ENCODE measurements at places on chromosomes 11 and 22.

DNA sequence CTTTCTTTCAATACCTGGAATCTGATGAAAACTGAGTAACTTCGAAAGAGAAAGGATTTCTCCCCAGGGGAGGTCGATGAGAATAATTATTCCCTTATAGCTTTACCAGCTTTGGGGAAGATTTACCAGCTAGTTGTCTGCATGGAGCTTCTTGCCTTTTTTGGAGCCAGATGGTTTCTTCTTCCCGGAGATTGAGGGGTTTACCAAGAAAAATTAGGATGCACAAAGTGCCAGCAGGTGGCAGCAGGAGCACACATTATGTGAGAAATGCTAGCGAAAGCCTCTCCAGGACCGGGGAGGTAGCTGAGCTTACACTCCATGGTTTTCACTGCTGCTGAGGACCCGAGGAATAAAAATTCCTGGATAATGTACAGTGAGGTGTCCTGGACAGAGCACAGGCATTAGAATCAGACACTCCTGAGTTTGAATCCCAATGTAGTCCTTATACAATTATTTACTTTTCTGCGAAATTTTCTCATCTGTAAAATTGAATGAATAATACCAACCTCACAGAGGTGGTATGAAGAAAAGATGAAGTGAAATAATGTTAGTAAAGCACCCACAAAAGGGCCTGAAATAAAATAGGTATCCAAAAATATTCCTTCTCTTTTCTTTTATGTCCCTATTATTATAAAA is 46.0 kb upstream of the PARVA start:
- peak; percentile 71 for DNase-seq

GRCh38 chr11:18907391-18907790 is 31.8 kb downstream of the MRGPRX1 start:
- DNase-seq: no peak

DNA sequence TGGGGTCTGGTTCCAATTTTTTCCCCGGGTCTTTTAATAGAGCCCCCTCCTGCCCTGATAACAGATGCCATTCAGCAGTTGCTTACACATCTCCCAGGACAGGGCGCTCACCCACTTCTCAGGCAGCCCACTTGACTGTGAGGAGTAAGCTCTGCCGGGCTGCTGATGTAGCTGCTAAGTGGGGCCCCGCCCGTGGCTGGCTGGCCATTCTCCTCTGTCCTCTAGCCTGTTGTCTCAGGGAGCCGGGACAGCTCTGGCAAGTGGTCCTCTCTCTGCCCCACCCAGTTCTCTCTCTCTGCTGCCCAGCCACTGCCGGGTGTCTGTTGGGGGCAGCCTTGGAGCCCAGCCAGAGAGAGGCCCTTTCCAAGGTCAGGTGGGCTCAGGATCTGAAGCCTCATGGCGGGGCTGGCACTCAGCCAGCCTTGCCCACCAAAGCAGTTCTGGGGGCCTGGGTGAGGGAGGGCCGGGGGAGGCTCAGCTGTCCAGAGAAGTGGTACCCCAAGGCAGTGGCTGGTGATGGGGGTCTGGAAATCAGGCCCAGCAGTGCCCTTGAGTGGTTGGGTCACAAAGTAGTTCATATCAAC is 8.9 kb downstream of the KCNJ4 start:
- DNase-seq: no peak

DNA sequence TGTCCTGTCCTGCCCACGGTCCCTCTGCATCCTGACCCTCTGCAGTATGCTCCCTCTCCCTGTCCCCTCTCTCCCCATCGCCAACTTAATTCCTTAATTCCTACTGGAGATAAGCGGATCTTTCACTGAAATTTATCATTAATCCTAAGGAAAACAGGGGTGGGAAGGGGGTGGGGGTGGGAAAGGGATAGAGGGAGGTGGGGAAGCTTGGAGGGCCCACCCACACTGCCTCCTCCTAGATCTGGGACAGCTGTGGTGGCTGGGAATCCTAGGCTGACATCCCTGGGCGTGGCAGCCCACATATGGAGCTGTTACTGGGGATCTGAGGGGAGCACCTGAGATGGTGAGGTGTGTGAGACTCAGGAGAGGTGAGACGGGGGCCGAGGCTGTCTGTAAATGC is 14.4 kb downstream of the NECTIN1 start:
- no peak for DNase-seq

GRCh38 chr11:120331301-120331996 is 4.8 kb upstream of the ARHGEF12 start:
- no peak for DNase-seq
